ENCODE measurements at places on chromosomes 16 and 17.

GRCh38 chr16:85373741-85374570 is 239.2 kb upstream of the GSE1 start:
- DNase-seq: no peak

DNA sequence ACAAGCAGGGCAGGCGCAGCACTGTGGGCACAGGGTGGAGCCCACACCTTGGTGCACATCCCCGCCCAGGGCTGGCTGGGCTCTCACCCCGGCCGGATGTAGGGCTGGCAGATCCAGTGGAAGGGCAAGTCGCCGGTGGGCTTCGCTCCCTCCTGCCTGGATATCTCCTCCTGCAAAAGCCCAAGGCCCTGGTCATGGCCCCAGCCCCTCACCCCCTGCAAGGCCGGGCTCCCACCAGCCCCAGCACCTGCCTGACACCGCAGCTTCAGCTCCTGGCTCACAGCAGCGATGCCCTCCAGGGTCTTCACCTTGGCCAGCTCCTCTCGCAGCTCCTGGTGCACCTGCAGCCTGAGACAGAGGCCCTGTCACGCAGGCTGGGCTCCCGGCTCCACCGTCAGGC is 5.0 kb downstream of the DUS1L start:
- DNase-seq: no peak

GRCh38 chr17:77472468-77473310 is 331.9 kb downstream of the SEC14L1 start:
- no peak for DNase-seq

DNA sequence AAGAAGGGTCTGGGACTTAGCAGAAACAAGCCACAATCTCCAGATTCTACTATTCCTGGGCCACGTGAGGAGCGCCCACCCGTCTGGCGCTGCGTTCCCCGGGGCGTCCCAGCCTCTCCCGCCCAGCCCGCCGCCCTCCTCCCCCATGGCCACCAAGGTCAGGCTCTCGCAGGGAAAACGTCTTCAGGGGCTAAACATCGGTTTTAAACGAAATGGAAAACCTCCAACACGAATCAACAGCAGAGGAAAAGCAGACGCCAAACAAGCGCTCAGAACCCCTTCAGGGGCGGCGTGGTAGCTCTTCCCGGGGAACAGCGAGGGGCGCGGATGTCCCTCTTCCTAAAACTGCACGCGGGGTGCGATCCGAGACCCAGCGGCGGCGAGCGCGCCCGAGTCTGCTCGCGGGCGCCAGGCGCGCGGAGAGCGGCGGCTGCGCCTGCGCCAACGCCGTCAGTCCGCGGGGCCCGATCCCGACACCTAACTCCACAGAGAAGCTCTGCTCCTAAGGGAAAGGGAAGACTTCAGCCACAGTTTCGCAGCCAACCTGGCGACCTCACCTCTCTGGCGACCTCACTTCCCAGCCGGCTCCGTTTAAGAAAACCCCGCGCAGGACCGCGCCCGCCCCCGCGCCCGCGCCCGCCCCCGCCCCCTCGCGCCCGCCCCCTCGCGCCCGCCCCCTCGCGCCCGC is 505 bp upstream of the COG1 start:
- no peak for DNase-seq

DNA sequence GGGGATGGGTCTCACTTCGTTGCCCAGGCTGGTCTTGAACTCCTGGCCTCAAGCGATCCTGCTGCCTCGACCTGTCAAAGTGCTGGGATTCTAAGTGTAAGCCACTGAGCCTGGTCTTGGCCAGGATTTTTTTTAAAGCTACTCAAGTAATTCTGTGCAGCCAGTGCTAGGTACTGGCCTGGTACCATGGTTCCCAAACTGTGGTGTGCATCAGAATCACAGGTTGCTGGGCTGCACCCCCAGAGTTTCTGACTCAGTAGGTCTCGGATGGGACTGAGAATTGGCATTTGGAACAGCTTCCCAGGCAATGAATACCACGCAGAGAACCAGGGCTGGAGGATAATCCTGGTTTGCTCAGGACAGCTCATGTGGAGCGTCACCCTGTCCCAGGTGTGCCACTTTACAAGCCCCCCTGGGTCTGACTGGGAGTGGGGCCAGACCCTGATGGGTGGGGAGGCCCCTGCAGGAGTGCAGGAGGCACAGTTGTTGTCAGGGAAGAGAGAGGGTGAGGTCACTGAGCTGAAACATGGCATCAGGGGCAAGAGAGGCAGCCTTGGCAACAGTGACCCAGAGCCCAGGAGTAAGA is 10.7 kb upstream of the MRPS23 start:
- no peak for DNase-seq

DNA sequence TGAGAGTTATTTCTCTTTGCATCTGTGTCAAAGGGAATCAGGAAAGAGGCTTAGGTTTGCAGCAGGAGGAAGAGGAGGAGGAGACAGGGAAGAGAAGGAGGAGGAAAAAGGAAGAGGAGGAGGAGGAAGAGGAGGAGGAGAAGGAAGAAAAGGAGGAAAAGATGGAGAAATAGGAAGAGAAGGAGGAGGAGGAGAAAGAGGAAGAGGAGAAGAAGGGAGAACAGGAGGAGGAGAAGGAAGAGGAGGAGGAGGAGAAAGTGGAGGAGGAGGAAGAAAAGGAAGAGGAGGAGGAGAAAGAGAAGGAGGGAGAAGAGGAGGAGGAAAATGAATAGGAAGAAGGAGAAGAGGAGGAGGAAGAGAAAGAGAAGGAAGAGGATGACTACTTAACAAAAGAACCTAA is 459.1 kb downstream of the GRIN2A start:
- no peak for DNase-seq

- DNase-seq: no peak
Observed at GRCh38 chr17:10127819-10128425, 70.5 kb downstream of the GAS7 start.

DNA sequence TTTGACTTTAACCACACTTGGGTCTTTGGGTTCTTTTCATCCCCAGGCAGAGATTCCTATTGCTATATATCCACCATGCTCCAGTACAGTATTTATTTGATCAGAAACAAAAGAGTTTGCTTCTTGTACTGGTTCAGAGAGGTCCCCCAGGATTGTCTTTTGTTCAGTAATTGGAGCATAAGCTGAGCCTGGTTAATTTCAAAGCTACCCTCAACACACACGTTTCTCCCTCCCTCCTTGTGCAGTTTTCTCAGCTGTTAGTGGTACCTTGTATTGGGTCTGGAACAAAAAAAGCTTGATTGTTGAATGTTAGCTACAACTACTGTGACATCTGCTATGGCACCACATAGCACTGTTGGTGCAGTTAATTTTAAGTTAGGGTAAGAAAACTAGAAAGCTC is 50.0 kb downstream of the NUP93 start:
- DNase-seq: no peak

DNA sequence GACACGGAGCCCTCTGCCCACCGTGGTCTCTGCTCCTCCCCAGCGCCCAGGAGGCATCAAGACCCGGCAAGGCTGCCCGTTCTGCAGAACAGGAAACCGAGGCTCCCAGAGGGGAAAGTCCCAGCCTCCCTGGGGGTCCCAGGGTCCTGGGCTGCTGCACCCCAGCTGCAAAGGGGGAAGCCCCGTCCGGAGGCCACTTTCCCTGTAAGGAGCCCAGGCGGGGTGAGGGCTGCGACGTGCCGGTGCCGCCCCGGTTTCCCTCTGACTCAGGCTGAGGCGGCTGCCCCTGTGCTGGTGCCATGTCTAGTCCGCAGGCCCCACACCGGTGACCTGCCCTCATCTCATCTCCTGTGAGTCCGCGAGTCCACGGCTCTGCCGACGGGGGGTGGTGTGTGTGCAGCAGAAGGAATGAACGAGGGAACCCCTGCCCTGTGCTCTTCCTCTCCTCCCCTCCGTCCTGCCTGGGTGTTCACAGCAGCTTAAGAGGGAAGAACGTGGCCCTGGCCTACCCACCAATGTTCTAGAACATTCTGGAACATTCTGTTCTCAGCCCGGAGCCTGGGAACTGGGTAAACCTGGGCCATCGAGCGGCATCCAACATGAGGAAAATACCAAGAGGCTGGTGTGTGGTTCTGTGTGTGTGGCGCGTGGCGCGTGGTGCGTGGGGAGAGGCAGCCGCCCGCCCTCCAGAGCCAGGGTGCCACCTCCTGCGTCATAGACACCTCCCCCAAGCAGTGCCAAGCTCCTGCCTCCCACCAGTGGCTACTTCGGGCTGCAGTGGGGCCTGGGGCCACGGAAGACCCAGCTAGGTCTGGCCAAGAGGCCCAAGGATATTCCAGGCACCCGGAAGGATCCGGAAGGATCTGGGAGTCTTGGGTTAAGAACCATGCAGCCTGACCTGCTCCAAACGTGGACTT is 7.0 kb upstream of the CBFA2T3 start:
- no peak for DNase-seq

- no peak for DNase-seq
Observed at GRCh38 chr16:80527297-80527696, 13.5 kb upstream of the DYNLRB2 start.

DNA sequence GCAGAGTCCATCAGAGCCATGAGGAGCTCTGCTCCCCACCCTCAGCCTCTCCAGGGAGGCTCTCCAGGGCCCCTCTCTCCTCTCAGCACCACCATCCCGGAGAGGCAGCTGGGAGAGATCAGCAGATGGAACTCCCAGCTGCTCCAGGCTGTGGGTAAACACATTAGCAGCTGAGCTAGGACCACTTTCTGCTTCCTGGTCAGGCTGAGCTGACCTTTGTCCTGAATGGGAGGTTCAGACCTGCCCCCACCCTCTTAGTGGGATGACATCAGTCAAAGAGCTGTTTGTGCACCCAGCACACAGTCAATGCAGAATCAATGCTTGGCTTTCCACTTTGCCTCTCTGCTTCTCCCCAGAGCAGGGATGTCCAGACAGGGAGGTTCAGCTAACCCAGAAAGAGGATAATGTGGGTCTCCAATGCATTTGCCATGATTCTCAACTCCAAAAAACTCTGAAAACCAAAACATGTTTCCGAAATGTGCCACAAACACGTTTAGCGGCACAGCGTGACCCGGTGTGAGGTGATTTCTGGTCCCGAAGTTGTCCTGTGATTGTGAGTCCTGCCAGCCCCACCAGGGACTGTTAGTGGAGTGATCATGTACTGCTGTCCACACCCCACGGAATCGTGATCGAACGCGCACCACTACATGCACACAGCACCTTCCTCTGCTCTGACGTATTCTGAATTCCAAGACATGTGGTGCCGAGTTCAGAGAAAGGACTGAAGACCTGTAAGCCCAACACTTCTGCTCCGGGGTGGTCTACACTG is 6.7 kb downstream of the GPR142 start:
- DNase-seq: peak; percentile 22
